A549 treated with RU486 at 1 μM for 4 hours (cell line): ENCODE measurements at places on chromosomes 1 and 21. TPM values are rescaled to one million over a fixed set of nuclear protein-coding genes. Genes with fewer than 3 reads are reported as not detected.

The SNIP1 gene
- total RNA-seq: 8.0 to 15.3 TPM (median 11.1 TPM) in 5 replicates

The GSTM1 gene
- total RNA-seq: not detected in 5 replicates

The ZBTB8B gene
- not detected in 5 replicates for total RNA-seq

The OR10J1 gene
- not detected in 5 replicates for total RNA-seq

The CHRM3 gene
- total RNA-seq: 0.06 to 0.08 TPM (median 0.06 TPM) in 3 of 5 replicates, not detected in the others

The TMIGD3 gene
- total RNA-seq: not detected in 5 replicates

The CLCNKA gene
- 0.05 to 0.19 TPM in 2 of 5 replicates, not detected in the others for total RNA-seq

The C1orf122 gene
- 35.3 to 61.8 TPM (median 57.2 TPM) in 5 replicates for total RNA-seq

The NLRP3 gene
- total RNA-seq: not detected in 5 replicates

The AKR7A3 gene
- 0.08 to 0.24 TPM (median 0.15 TPM) in 4 of 5 replicates, not detected in the other for total RNA-seq

The PPP2R5A gene
- 14.1 to 25.6 TPM (median 24.6 TPM) in 5 replicates for total RNA-seq

The PAQR6 gene
- 2.2 to 5.0 TPM (median 3.6 TPM) in 5 replicates for total RNA-seq

The TSTD1 gene
- total RNA-seq: 0.34 to 0.41 TPM in 2 of 5 replicates, not detected in the others
